Right renal cortex interstitium (tissue), 3 donors: ENCODE measurements at places on chromosomes 12 and 14.

GRCh38 chr14:100828031-100828769 is 2.3 kb downstream of the MEG3 start:
- DNase-seq = no peak

- DNase-seq = no peak
These were observed 35.5 kb upstream of the SFSWAP start for GRCh38 chr12:131675126-131676080.

DNA sequence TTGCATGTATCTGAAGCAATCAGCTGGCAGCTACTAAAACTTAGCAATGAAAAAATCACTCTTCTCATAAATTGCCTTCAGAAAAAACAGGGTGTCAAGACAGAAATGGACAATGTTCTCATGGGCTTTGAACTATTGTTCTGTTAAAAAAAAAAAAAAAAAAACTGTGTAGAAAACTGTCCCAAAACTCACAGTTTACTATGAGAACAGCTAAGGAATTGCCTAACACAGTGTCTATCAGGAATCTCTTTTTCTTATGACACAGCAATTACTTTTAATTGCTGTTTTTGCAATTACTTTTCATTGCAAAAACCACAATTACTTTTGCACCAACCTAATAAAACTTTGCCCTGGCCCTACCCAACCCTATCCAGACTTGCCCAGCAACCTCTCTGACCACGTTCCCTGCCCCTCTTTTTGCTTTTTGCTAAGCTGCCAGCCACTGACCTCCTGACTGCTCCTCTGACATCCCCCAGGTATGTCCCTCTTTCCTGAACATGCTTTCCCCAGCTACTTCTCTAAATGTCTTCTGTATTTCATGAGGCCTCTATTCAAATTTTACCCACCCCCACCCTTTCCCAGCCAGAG is 68.0 kb upstream of the SLCO1C1 start:
- DNase-seq = no peak

DNA sequence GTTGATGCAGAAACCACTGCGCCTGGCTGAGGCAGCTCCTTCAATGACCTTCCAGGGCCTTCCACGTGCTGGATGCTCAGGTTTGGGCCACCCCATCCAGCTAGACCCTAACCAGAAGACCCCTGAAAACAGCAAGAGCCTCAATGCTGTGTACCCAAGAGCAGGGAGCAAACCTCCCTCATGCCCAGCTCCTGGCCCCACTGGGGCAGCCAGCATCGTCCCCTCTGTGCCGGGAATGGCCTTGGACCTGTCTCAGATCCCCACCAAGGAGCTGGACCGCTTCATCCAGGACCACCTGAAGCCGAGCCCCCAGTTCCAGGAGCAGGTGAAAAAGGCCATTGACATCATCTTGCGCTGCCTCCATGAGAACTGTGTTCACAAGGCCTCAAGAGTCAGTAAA is 10.5 kb downstream of the OAS3 start:
- DNase-seq = no peak

DNA sequence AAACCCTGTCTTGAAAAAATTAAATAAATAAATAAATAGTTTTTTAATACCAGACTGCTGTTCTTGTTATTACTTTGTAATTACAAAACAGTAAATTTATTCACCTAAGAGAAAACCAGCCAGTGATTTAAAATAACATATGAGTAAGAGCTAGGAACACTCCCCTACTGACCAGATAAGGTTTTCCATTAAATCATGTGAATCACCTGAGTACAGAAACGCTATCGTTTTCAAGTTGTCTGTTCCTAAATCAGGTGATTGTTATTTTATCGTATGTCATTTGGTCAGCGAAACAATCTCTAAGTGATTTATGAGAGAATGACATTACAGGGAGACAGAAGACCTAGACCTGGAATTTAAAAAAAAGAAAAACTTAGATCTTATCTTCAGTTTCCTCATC is 47.3 kb downstream of the RPS29 start:
- DNase-seq = no peak

GRCh38 chr14:28163897-28164296 is 602.7 kb upstream of the FOXG1 start:
- DNase-seq = no peak

DNA sequence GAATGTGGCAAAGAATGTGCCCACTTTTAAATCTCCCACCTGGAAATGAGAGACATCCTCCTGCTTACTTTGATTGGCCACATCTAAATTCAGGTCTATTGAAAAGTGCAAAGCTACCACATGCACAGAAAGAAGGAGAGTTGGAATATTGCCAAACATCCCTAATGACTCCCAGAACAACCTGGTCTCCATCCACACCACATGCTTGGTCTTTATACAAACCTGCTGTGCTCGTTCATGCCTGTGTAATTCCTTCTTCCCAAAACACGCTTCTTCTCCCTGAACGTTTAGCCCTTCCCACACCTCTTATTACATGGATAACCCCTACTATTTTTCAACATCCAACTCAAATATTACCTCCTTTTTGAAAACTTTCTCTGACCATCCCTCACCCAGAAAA is 66.2 kb upstream of the BCL2L14 start:
- DNase-seq = no peak

GRCh38 chr12:27176765-27177164 is 67.3 kb upstream of the STK38L start:
- no peak for DNase-seq

- DNase-seq = no peak
These were observed 276.2 kb downstream of the SSPN start for GRCh38 chr12:26471560-26471959.

DNA sequence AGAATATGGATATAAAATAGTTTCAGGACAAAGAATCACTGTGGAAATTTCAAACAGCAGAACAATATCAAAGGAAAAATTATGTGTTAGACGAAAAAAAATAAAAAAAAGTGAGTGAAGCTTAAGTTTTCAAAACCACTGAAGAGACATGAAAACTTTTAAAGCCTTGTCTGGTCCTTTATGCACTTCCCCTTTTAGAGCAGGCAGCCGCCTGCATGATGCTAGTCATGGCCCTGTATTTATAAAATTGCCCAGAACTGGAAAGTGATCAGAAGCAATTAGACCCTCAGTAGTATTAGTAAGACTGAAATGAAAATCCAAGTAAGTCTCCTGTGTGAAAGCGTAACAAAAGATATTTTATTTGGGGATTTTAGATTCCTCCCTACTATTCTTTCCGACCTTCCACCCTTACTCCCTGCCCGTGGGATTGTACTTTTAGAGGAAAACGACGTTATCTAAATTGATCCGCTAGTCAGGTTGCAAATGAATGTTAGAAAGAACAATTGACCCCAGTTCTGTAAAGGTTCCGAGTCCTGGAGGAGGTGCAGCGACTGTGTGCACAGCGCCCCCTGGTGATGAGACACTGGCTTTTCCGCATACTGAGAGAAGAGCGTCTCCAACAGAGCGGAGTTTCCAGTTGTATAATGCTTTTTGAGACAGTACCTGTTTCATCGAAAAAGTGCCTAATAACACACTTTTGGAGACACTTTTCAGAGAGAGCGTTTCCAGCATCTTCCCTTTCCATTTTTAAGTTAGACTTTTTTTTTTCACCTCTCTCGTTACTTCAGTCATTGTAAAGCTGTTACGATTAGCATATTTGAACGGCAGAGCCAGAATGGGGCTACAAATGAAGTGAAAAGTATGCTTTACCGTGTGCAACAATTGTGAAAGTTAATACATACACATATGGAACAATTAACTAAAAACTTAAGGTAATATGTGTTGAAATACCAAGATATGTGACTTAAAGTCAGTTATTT is 12.4 kb downstream of the MGST1 start:
- DNase-seq = no peak

GRCh38 chr12:121580959-121581685 is at the start of gene KDM2B:
Gene KDM2B, minus strand, starts transcription at chr12:121581023. Its CDS starts 112 bp downstream, at chr12:121580911.
- DNase-seq = no peak

- DNase-seq = no peak
These were observed 950.9 kb downstream of the DIO2 start for GRCh38 chr14:79260406-79260805.

GRCh38 chr12:7647071-7647470 is 18.6 kb downstream of the APOBEC1 start:
- no peak for DNase-seq

- no peak for DNase-seq
These were observed 22.8 kb downstream of the OTUB2 start for GRCh38 chr14:94048691-94049624.

GRCh38 chr12:50042693-50043092 is 14.7 kb upstream of the ASIC1 start:
- DNase-seq = no peak

DNA sequence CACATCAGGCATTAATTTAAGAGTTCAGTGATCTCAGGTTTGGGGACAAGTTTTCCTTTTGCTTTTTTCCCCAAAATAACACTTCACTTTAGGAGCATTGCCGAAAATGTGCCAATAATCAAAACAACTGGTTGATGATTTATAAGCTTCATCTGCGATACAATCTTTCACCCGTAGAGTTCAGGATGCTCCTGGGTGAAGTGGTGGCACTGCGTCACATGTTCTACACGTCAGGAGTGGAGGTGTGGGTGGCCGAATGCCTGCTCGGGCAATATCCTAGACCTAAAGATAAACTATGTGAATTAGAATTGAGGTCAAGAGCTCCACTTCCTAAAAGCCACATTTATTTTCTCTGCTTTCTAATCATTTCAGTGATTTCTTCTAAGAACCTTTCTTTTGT is 70.9 kb upstream of the DICER1 start:
- no peak for DNase-seq

- DNase-seq = no peak
These were observed 146.8 kb downstream of the TMTC2 start for GRCh38 chr12:82833481-82833880.

GRCh38 chr14:35438910-35439713 is 34.6 kb upstream of the NFKBIA start:
- DNase-seq = no peak

- no peak for DNase-seq
These were observed 9.4 kb upstream of the HVCN1 start for GRCh38 chr12:110698171-110698902.

GRCh38 chr14:29637411-29637810 is 290.2 kb downstream of the PRKD1 start:
- no peak for DNase-seq

- no peak for DNase-seq
These were observed 129.0 kb downstream of the RBM19 start for GRCh38 chr12:113837084-113837483.

DNA sequence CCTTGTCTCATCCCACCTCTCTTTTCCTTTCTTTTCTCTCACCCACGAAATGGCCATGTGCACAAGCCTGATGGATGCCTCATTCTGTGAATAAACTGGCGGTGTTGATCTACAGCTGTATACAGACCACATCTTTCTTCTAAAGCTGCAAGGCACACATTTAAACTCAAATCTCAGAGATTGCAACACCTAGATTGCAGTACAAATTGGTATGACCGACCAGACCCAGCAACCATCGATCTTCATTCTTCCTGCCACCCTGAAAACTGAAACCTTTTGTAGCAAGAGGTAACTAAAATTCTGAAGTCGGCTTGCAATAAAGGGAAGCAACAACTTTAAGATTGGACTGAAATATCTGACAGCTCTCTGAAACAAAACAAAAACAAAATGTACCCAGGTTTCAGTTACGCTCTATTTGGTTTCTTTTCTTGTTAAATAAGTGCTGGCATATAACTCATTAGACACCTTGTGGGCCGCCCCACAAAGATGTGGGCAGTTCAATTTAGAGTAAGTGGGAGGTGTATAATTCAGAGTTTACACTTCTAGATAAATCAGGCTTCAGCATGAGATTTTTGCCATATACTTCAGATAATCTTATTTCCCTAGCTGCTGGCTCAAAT is 390.0 kb upstream of the NOVA1 start:
- DNase-seq = no peak

DNA sequence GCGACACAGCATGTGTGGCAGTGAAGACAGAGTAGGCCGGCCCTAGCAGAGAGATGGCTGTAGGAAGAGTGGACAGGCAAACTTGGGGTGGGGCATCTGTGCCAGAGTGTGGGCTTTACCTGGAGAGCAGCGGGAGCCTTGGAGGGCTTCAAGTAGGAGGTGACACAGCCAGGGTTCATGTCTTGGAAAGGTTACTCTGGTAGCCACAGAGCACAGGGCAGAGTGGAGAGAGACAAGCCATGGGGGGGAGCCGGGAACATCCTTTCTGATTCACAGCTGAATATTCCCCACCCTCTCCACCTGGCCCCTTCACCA is 53.5 kb upstream of the DIO3 start:
- DNase-seq = no peak

DNA sequence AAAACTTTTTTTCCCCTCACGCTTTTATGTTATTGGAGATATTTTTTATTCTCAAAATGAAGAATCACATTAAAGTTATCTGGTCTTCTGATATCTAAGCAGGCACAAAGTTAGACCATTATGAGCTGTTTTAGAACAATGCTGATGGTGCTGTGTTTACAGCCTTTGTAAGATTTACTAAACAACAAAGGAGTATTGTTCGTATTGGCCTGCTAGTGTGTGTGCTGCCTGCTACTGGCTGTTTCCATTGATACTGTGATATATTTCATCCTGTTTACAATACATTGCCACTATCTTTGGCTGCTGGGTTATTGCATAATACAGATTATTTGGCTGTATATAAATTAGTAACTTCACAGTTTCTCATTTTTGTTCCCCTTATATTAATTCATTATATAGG is 220.8 kb downstream of the ITPR2 start:
- no peak for DNase-seq

DNA sequence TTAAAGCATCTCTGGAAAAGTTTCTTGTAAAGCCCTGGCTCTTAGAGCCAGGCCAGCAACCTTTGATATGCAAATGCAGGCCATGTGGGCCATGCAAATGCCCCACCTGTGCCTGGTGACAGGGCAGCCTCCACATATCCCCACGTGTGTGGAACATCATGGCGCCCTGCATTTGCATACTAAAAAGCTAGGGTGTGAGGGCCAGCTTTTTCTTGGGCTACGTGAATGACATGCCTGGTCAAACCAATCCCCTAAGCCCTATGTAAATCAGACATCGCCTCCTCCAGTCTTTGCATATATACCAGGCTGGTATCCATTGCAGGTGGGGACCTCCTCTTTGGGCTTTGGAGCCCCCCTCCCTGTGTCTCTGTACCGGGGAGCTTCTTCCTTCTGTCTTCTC is 6.4 kb downstream of the CSRP2 start:
- DNase-seq = no peak

DNA sequence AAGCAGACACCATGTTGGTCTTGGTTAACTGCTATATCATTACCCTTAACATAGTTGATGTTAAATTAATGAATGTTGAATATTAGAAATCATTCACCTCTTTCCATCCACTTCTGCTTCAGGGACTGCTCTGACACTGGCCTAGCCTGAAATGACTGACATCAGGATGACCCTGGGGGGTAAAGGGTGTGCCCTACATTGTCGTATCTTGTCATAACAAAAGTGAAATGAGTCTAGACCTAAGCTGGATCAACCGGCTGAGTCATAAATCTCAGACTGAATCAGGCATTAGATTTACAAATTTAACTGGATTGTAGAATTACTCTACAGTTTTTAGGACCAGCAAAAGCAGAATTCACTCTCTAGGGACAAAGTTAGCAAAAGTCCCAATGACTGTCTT is 35.3 kb downstream of the KICS2 start:
- DNase-seq = no peak

DNA sequence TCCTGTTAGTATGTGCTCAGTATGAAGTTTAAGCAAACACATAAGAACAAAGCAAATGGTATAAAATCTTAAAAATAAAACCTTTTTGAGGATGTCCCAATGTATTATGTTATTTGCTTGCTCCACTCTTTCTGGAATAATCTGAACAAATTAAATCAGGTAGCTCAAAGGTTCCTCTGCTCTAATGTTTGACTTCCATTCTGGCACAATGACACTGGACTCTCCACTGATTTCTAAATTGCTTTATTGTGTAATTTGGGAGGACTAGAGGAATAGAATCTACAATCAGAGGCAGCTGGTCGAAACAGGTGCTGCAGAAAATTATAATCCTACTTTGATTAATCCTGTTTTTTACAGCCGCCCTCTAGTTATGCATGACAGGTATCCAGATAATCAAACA is 523.7 kb upstream of the FOXG1 start:
- no peak for DNase-seq
